ENCODE measurements at places on chromosomes 12 and 14.

- no peak for DNase-seq
Measured at GRCh38 chr12:120286768-120287490, 4.8 kb downstream of the RNU4-2 start.

- no peak for DNase-seq
Measured at GRCh38 chr12:53657041-53657440, 18.8 kb downstream of the ATP5MC2 start.

DNA sequence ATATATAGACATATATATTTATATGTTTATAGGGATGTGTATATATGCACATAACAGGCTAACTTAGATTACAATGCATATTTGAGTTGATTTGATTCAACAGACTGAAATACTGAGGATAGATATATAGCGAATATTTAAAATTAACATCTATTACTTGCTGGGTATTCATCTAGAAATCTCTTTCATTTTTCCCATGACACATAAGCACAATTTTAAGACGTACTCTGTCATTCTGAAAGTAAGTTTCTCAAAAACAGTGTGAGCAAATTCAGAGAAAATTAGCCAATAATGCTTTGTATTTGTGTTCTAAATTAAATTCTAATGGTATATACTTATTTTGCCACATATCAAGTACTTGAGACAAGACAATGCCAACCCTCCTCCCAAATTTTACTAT, 907.5 kb upstream of the MDGA2 start:
- DNase-seq, result no peak

DNA sequence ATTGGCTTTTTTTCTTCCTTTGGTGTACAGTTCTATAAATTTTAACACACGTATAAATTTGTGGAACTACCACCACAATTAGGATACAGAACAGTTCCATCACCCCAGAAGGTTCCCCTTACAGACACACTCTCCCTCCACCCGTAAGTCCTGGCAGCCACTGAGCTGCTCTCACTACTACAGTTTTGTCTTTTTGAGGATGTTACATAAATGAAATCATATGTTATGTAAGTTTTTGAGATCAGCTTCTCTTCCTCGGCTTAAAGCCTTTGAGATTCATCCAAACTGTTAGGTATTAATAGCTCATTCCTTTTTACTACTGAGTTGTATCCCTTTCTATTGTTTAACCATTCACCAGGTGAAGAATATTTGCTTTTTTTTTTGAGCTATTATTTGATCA, 74.3 kb upstream of the SLC24A4 start:
- DNase-seq, result no peak

DNA sequence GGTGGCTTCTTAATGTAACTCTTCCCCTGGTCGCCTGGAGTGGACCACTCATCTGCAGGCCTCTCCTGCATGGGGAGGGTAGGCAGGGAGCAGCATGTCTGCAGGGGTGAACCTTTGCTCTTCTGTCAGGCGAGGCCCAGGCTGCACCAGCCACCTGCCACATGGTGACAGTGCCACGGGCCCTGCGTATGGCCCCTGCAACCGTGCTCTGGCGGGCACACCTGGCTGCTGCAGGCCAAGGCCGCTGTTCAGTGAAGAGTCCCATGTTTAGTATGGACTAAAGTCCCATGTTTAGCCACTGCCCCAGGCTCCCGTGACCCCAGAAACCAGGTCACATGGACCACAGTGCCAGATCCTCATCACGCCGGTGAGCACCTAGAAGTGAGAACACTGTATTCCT, 187.0 kb downstream of the ADGRD1 start:
- DNase-seq, result no peak

GRCh38 chr12:42104087-42104486, 40.6 kb downstream of the GXYLT1 start:
- DNase-seq, result no peak

GRCh38 chr14:75249251-75249957, 29.2 kb upstream of the FOS start:
- no peak for DNase-seq

DNA sequence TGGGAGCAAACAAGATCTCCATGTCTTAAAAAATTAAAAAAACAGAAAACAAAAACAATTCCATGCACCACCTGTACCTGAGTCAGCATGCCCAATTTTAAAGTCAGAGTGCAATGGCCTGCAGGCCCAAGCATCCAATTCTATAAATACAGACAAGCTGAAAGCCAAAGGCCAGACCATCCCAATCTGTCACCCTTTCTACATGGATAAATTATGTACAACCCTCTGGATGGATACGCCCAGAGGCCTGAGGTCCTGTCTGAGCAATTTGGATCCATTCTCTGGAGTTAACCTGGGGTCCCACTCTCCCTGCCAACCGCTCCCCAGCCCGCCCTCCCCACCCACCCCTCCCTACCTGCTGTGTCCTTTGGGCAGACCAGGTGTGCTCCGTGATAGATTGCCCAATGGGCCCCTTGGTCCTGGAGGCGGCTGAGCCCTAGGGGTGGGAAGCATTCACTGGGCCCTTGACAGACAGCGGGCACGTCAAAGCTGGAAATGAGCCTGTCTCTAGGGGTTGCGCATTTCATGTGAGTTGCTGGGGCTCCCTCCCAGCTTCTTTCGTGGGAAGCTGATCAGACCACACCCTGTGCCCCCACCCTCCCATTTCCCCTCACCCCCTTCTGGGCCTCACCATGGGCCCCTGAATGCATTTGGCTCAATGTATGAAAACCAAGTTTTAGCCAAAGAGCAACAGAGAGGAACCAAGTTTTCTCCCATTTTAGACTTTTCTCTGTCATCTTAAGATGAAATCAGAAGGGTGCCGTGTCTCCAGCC, 171.3 kb downstream of the BCL11B start:
- DNase-seq, result no peak

- no peak for DNase-seq
Measured at GRCh38 chr14:96090441-96091148, 51.4 kb downstream of the C14orf132 start.

DNA sequence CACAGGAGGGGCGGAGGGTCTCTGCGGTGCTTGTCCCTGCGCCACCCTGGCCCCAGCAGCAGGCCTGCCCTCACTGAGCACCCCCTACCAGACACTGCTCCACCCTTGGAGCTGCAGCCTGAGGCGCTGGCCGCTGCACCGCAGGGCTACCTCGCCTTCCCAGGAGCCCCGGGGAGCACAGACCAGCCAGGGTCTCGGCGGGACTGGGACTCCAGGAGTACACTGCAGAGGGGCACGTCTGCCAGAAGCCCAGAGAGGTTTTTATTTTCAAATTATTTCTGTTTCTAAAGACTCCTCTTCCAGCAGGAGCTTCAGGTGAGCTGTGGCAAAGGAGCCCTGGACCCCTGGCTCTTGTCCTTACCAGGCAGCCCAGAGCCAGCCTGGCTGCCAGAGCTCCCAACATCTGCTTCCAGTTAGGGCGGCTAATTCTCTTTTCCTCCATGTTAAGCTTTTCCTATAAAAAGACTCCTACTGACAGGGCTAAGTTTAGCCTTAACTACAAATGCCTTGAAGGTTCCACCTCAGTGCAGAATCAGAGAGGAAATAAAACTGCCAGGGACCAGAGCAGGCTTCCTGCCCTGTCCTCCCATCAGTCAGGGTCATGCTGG, 26.4 kb downstream of the DEGS2 start:
- no peak for DNase-seq

- DNase-seq, result no peak
Measured at GRCh38 chr12:51246254-51246853, 7.7 kb downstream of the DAZAP2 start.

DNA sequence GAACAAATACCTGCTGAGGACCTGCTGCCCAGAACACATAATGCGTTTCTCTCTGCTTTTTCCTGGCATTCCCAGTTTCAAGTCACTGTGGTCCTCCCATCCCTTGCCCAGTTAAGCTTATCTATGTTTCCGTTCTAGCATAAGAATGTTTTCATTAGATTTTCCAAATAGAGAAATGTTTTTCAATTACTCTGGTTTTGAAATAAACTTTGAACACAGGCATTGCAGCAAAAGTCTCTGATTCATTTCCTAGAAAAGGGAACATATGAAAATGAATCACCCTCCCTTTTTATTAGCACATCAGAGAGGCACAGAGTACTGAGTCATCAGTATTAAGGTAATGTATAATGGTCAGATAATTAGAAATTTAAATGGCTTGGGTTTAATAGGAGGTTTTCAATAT, 201.1 kb upstream of the TMEM260 start:
- DNase-seq, result peak; percentile 28

- DNase-seq, result no peak
Measured at GRCh38 chr14:50826681-50827080, 4.3 kb downstream of the NIN start.

GRCh38 chr14:54935958-54936357, 33.3 kb upstream of the GCH1 start:
- no peak for DNase-seq

DNA sequence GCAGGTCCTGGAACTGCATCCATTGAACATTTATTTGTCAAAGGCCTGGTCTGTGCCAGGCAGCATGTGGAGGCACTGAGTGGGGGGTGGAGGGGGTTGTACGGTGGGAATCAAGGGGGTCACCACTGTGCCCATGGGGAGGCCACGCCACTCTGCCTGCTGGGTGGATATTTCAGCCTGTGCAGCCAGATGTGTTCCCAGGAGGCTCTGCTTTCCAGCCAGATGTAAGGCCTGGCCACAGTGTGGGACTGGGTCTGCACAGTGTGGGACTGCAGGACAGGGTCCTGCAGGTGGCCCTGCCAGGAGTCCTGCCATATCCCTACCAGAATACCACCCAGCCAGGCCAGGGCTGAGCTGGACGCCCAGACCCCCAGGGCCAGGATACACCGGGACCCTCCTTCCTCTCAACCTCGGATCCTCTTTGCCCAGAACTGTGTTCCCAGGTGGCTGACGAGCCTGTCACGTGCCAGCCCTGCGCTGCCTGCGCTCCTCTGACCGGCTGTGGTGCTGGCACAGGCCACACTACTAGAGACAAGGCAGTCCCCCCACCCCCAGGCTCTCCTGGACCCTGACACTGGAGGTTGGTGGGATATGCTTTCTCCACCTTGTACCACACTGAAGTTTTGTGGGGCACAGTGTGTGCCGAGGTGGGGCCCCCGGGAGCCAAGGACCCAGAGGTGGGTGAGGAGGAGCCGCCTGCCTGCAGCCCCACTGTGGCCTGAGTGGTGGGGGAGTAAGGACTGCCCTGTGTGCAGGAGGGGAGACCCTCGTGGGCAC, 17.5 kb downstream of the XRCC3 start:
- no peak for DNase-seq

DNA sequence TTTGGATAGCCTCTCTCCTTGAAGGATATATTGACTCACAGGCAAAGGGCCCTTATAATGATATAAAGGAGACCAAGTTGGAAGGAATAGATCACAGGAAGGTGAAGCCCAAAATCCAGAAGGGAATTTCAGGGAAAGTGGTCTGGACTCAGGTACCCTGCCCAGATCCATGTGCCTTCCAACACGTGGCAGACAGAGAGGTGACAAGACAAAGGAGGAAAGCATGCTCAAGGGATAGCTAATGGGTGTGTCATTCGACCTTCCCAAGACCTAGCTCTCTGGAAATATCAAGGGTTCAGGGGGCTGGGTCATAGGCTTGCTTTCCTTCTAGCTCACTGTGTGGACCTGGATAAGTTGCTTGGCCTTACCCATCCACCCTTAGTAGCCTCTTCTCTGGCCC, 214.3 kb downstream of the ZFP36L1 start:
- DNase-seq, result no peak

- no peak for DNase-seq
Measured at GRCh38 chr14:101535232-101535631, 26.1 kb upstream of the DIO3 start.

GRCh38 chr12:54033106-54033979, 493 bp downstream of the HOXC5 start:
- DNase-seq, result no peak

DNA sequence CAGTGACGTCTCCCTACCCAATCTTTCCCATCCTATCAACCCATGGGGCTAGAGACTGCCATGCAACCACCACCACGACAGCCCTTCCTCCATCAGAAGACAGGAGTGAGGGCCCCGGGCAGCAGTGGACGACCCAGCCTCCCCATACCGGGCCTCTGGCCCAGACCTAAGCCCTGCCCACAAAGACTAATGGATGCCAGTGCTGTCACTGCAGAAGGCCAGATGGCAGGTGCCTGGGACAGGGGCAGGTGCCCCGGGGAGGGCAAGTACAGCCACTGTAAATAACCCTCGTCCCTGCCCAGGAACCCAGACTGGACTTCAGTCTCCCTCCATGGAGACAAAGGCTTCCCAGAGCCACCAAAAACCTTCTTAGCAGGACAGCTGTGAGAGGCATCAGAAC, 20.3 kb upstream of the HSPB8 start:
- no peak for DNase-seq

DNA sequence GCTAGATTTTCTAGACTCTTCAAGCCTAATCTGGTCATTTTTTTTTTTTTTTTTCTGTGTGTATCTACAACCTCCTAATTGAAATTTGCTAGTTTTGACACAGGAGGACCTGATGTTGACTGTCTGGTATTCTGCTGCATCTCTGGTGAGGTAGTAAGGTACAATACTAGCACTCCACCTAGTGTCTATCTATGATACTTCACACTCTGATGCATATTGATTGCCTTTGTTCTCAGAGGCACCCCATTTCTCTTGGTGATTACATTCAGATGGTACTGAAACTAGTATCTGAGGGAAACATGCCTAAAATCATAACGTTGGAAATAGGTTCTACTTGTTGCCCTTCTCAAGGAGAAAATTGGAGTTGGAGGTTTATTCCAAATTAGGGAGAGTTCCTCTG, 930.5 kb upstream of the NOVA1 start:
- no peak for DNase-seq

DNA sequence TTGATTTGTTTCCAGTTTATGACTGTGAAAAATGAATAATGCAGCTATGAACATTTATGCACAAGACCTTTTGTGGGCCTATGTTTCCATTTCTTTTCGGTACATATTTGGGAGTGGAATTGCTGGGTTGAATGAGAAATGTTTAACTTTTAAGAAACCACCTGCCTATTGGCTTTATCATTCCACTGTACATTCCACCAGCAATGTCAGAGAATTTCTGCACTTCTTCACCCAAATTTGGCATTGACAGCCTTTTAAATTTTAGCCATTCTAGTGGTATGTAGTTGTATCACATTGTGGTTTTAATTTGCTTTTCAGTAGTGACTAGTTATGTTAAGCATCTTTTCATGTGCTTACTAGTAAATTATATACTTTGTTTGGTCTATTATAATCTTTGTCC, 317.0 kb upstream of the TMTC1 start:
- no peak for DNase-seq

DNA sequence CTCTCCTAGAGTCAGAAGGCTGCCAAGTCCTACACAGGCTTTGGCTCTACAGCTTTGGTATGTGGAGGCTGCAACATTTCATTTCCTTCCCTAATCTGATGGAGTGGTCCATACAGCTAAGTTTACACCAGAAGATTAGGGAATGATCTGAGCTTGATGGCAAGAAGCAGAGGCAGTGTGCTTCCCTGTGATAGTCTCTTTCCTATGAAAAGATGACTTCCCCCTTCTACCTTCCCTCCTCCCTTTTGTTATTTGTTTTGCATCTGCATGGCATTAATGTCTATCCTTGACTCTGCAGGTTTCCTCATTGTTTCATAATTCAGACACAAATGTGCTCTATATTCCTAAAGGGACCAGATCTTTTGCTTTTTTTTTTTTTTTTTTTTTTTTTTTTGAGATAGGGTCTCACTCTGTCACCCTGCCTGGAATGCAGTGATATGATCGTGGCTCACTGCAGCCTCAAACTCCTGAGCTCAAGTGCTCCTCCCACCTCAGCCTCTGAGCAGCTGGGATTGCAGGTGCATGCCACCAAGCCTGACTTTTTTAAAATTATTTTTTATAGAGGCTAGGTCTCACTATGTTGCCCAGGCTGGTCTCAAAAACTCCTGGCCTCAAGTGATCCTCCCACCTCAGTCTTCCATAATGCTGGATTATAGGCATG, 76.3 kb downstream of the GRIP1 start:
- DNase-seq, result no peak
